ENCODE measurements at places on chromosomes 6 and 20.

DNA sequence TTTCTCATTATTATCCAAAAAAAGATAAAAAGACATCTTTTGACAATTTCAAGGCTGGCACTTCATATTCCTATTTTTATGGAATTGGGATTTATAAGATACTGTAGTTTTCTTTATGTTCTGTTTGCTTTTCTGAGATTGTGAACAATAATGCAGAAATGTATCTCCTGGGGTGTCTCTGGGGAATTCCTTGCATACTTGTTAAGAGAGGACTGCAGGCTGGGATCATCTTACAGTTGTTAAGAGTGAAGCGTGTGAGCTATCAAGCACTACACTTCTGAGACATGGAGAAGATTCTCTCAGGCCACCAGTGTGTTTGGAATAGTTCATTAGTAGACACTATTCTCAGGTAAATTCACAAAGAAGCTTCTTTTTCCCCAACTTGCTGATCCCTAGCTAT lies 963.3 kb upstream of the GJE1 start:
- no peak for DNase-seq

- DNase-seq, result no peak
Measured at GRCh38 chr20:57986666-57987065, 241.8 kb downstream of the ANKRD60 start.

GRCh38 chr6:135306740-135307420 lies 125.8 kb downstream of the MYB start:
- no peak for DNase-seq

- DNase-seq, result no peak
Measured at GRCh38 chr20:10619427-10619826, 54.4 kb downstream of the JAG1 start.

DNA sequence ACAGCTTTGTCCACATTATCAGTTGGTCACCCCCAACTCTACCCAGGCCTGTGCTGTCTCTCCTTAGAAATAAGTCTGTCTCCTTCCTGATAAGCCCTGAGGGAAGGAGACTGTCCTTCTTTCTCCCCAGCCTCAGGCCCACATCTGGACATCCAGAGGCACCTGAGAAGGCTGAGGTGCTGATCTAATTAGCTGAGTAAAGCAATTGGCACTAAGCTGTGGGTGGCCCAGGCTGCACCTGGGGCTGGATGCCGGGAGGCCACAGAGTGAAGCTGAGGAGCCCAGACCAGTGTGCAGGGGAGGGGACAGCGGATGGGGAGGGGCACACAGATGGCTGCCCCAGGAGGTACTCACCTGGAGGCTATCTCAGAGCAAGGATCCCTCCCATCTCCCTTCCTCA lies 26.2 kb upstream of the BMP7 start:
- DNase-seq, result no peak

GRCh38 chr6:2745246-2745645 lies 5.5 kb downstream of the MYLK4 start:
- no peak for DNase-seq

DNA sequence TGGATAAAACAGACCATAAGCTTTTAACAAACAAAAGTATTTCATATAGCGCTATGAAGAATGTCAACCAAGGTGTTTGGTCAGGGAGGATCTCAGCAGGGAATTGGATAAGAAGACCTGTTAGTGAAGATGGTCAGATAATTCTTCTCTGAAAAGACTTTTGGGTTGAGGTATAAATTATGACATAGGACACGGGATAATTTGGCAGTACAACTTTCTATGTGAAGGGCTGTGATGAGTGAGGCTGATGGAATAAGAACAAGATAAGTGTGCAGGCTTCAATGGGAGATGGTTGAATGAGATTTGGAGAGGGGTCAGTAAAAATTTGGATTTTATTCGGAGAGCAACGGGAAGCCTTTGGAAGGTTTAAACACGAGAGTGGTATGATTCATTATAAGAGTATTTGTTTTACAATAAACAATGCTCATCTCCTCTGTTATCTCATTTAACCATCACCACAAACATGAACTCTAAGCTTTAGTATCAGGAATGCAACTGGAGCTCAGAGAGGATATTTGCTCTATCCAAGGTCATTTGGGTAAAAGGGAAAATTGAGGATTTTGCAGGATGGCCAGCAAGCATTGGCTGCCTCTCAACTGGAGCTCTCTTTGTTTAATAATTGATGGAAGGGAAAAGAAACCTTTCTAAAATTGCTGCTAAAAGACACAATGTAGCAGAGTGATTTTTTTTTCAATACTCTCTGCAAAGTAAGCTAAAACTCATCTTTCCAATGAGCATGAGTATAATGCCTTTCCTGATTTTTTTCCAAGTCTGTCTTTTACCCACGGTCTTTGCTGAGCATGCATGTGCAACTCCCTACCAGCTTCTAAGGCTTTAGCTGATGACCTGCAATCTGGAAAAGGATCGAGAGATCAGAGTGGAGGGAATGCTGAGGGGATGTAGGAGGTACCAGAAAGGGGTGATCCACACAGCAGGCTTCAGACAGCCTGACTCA lies 534.0 kb downstream of the CBLN4 start:
- DNase-seq, result no peak

- DNase-seq, result no peak
Measured at GRCh38 chr6:166848979-166849748, 107.2 kb downstream of the RNASET2 start.

- DNase-seq, result no peak
Measured at GRCh38 chr6:111989743-111990142, 64.2 kb upstream of the CCN6 start.

DNA sequence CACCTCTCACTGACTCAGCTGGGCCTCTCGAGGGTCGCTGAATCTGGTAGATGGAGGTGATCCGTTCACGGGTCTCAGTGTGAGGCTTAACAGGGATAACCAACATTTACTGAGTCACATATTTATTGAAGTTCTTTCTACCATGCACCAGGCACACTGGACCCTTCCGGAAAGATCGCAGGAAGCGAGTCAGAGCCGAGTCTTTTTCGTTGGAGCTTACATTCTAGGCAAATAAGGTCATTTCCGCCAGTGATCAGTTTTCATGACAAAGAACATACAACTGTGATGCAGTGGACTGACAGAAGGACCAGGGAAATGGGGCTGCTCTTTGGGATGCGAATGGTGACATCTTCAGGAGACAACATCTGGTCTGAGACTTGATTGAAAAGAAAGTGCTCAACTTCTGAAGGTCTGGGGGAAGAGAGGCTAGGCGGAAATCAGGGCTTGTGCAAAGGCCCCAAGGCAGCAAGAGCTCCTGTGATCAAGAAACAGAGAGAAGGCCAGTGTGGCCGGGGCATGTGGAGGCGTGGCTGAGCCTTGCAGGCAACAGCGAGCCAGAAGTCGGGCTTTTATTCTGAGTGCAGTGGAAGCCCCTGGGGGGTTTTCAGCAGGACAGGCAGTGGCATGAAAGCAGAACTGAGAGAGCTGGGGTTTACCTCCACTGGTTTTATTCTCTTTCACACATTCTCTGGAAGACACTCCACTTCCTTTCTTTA lies 56.7 kb downstream of the APCDD1L start:
- DNase-seq, result no peak
